ENCODE measurements at places on chromosomes 2 and 18.

DNA sequence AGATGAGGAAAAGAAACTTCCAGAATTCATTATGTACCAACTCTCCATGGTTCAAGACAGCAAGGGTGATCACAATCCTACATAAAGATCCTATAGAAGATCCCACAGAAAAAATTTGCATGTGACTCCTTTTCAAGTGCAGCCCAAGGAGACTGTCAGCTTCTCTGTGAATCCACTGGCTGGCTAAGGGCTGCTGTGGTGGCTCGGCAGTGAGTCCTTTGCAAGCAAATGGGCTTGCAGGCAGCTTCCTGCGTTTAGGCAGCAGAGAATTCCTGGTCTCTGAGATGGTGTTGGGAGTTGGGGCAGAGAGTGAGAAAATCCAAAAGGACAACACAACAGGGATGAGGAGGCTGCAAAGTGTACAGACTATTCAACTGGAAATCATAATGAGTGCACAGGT is 43.4 kb downstream of the NABP1 start:
- no peak for DNase-seq

- DNase-seq = peak; percentile 73
Measured at GRCh38 chr2:25250331-25251070, 82.1 kb upstream of the POMC start.

DNA sequence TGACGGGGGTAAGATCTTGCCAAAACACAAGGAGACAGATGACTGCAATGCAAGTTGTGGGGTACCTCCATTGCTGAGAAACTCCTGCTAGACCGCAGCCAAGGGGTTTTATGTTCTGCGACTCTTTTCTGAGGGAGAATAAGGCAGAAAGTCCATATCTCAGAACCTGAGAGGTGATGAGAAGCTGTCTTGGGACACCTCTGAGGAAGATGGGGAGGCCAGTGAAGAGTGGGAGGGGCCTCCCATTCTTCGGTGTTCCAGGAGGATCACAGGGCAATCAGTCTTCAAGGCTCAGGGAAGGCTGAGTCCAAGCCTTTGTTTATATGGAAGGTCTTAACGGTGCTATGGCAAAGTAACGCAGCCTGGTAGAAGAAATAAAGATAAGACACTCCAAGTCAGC is 18.0 kb downstream of the CYP27A1 start:
- DNase-seq = no peak

DNA sequence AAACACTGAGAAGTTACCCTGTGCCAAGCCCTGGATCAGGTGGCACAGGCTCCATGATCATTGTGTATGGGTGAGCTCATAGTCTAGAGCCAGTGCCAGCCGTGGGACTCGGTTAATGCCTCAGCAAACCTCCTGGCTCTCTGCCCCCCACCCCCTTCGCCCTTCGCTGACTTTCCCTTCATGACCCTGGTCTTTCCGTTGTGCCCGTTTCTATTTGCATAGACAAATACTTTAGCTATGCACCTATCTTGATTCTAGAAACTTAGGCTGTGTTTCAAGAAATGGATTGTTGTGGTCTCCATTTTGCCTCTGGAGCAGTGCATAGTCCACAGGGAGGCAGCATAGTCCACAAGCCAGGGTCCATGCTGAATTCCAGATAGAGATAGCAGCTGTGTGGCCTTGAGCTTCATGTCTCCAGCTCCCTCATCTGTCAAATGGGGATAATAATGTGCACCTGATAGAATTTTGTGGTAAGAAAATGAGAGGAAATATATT is 44.8 kb upstream of the KDM3A start:
- peak; percentile 52 for DNase-seq

GRCh38 chr2:110820128-110820527 is 87.8 kb downstream of the ACOXL start:
- no peak for DNase-seq

GRCh38 chr2:109197491-109198418 is 68.8 kb downstream of the SH3RF3 start:
- DNase-seq = no peak

DNA sequence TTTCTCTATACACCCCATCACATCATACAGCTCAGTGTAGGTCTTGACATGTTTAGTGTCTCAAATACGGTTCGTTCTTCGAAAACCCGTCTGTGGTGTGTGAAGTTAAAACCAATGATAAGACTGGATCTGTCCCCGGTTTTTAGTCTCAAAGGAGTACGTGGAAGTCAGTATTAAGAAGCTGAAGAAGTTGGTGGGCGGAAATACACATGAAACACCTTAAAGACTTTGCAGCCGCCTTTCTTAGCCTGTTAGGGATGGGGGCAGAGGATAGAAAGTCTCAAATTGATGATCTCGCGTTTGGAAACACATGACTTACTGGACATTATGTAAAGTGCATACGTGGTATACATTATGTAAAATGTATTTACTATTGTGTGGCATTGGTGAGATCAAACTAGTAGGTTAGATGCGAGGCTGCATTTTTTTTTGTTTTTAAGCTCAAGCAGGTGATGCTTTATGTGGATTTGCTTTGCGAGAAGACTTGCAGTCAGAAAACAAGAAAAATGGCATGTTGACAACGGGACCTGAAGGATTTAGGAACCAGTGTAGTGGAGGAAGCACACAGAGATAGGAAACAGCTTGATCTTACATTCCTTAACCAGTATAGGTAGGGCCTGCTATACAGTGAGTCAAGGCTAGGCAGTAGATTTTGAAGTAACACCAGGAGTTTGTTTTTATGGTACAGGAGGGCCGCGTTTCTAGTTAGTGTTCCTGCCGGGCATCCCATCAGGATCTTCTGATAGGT is 1.2 kb downstream of the CNOT11 start:
- no peak for DNase-seq

DNA sequence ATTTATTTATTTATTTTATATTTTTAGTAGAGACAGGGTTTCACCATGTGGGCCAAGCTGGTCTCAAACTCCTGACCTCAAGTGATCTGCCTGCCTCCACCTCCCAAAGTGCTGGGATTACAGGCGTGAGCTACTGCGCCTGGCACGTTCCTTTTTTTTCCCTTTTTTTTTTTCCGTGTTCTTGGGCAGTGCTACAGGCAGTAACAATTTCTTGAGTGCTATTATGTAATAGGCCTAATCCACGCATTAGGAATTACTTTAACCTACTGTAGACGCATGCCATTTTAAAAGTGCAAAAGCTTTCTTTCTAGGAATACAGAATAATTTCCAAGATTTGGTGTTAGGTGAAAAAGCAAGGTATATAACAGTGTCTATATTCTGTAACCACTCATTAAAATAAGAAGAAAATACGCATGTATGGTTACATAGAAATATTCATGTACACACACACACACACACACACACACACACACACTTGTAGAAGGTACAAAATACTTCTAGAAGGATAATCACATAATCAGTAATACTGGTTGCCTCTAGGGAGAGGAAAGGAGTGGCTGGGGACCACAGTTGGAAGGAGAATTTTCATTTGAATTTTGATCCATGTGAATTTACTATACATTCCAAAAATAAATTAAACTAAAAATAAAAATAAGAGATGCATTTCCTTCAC is 92.3 kb downstream of the METTL8 start:
- no peak for DNase-seq

Data from brain microvascular endothelial cell (primary cell).